ENCODE measurements at places on chromosomes 16 and 17.

DNA sequence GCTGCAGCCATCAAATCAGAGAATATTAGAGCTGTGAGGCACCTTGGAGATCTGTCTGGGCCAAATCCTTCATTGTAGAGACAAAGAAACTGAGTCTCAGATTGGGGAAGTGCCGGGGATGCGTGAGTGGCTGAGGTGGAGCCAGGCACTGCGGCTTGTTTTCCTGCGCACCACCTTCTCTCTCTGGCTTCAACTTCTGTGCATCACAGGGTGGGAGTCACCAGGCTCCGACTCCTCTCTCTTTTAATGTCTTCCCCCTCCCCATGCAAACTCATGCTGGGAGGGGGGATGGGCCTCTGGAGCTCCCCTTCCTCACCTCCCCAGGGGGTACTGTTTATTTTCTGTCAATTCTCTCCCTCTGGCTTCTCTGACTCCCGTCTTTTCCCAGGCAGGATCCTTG lies 8.7 kb upstream of the ETV4 start:
- DNase-seq = no peak

DNA sequence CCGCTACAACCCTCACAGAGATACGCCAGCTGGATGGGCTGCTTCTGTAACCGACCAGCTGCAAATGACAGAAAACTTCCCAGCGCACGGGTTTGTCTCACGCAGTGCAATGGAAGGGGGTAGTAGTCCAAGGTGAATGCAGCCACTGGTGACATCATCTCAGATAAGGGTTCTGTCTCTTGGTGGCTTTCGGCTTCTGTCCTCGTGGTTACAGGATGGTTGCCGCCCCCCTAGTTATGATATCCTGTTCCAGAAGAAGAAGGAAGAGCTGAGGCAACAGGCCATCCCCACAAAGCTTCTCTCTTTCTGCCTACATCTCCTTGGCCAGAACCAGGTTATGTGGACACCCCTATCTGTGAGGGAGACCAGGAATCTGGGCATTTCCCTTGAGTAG lies 40.3 kb upstream of the BAHCC1 start:
- DNase-seq = no peak

- DNase-seq = no peak
Measured at GRCh38 chr17:38636054-38636453, 30.3 kb upstream of the SRCIN1 start.

- no peak for DNase-seq
Measured at GRCh38 chr17:78890498-78890897, 12.5 kb downstream of the CEP295NL start.

DNA sequence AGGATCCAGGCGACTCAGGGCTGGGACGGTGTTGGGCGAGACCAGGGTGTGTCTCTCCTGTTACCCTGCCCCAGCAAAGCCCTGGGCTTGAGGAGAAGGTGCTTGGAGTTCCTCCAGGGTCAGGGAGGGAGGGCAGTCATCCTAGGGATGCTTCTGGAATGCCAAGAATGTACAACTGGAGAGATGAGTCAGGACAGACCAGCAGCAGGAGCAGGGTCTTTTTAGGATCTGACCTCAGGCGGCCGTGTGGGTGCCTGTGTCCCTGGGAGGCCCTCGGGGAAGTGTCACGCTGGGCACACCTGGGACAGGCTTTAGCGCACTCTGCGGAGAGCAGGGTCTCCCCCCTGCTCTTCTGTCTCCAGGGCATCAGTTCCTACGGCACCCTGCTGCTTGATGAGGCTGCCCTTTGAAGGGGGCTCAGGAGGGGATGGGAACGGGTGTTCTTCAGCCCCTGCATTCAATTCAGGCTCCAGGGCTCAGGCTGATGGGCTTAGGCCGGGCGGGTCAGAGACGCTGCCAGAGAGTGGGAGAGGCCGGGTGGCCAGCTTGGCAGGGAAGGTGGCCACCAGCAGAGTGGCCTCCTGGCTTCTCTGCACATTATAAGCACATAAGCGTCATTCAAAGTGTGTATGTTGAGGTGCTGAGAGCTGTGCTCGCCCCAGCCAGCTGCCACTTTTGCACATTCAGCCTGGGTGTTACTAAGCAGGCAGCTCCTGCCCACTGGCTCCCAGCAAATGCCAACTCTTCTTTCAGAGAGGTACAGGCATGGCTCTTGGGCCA lies 8.4 kb upstream of the MTSS2 start:
- DNase-seq = no peak

GRCh38 chr17:83105512-83105911 lies 26.1 kb downstream of the METRNL start:
- no peak for DNase-seq

DNA sequence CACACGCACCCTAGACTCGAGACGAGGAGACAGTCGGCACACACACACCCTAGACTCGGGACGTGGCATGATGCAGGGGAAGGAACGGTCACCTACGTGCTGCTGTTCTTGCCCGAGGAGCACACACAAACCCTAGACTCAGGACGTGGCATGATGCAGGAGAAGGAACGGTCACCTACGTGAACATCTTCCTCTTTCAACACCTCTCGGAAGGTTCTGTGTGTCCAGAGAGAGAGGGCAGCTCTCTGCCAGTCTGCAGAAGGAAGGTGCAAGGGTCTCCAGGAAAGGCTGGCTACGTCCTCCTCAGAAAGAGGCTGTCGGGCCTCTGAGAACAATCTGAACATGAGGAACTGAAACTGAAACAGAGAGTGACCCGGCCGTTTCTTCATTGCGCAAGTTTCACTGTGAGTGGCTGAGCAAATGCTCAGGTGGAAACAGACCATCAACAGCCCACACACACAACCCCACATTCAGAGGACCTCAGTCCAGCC lies 43.4 kb downstream of the ZNF276 start:
- no peak for DNase-seq

GRCh38 chr16:66353055-66353454 lies 13.4 kb upstream of the CDH5 start:
- no peak for DNase-seq

DNA sequence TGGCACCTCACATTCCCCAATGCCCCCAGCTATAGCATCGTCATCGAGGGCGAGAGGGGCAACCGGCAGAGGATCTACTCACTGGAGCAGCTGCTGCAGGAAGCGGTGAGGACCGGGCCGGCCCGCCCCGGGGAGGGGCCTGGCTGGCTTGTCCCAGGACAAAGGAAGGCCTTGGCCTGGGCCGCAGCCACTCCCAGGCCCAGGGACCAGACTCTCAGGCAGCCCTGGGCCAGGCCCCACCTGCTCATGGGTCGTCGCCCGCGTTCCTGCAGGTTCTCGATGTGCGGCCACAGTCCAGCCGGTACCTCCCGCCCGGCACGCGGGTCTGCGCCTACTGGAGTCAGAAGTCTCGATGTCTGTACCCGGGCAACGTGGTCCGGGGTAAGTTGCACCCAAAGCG lies 53.4 kb downstream of the ACTG1 start:
- DNase-seq = no peak

- DNase-seq = no peak
Measured at GRCh38 chr16:65372171-65372570, 250.3 kb upstream of the CDH11 start.

DNA sequence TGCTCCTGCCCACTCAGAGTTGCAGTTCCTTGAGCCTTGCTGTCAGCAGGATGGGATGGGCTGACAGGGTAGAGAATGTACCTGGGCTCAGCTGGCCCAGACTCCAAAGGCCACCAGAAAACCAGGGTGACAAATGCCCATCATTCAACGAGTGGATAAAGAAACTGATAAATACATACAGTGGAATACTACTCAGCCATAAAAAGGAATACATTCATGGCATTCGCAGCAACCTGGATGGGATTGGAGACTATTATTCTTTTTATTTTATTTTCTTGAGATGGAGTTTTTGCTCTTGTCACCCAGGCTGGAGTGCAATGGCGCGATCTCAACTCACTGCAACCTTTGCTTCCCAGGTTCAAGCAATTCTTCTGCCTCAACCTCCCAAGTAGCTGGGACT lies 19.9 kb downstream of the SGSM2 start:
- no peak for DNase-seq

DNA sequence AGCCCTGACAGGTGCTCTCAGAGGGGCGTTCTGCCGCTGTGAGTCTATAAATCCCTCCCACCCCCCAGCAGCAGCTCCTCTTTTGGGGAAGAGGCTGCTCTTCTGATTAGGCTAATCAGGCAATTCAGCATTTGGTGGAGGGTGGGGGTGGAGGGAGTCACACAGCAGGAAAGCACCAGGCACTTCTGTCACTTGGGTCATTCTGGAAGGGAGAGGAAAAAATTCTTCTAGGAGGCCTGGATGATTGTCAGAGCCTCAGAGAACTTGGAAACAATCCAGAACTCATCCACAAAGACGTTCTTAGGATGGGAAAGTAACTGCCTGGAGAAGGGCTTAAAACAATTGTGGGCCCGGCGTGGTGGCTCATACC lies 7.3 kb upstream of the SSTR2 start:
- DNase-seq = no peak

DNA sequence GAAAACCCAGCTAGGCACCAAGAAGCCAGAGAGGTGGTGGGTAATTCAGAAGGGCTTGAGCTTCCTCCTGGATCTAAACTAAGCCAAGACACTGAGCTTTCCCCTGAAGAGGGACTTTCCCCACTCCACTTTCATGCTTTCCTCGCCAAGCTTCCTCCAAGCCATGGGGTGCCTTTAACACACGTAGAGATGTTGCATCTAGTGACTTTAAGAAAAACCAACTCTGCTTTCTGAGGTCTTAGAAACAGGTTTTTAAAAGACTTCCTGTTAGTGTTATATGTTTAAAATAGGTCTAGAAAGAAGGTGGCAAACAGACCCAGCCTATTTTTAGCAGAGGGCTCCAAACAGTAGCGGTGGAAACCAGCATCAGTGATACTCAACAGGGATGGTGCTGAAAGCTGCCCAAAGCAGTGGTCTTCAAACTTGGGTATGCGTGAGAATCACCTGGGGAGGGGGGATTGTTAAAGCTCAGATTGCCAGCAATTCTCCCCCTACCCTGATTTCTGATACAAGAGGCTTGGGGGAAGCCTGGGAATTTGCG lies 585.6 kb downstream of the CDH13 start:
- DNase-seq = no peak

- no peak for DNase-seq
Measured at GRCh38 chr16:89269805-89270665, 52.5 kb downstream of the ZNF778 start.

GRCh38 chr17:42337442-42337841 lies 49.1 kb downstream of the STAT5A start:
- DNase-seq = no peak

GRCh38 chr17:78079253-78079652 lies 49.3 kb downstream of the TMC6 start:
- no peak for DNase-seq

DNA sequence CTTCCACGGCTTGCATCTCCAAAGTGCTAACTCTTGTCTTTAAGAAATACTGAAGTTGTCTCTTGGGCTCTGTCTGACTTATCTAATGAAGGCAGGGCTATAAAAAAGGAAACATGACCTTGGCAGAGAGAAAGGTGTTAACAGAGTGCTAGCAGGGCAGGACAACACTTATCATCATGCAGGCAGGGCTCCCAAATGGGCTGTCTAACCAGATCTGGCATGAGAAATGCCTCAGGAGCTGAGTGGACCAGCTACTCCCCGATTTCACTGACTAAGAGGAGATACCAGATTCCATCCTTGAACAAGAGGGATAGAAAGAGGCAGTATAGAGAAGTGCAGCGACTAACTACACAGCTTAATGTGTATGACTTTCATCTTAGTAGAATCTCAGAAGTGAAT lies 32.6 kb downstream of the PMP22 start:
- no peak for DNase-seq

GRCh38 chr16:58096249-58096648 lies 32.9 kb downstream of the CFAP20 start:
- DNase-seq = no peak

DNA sequence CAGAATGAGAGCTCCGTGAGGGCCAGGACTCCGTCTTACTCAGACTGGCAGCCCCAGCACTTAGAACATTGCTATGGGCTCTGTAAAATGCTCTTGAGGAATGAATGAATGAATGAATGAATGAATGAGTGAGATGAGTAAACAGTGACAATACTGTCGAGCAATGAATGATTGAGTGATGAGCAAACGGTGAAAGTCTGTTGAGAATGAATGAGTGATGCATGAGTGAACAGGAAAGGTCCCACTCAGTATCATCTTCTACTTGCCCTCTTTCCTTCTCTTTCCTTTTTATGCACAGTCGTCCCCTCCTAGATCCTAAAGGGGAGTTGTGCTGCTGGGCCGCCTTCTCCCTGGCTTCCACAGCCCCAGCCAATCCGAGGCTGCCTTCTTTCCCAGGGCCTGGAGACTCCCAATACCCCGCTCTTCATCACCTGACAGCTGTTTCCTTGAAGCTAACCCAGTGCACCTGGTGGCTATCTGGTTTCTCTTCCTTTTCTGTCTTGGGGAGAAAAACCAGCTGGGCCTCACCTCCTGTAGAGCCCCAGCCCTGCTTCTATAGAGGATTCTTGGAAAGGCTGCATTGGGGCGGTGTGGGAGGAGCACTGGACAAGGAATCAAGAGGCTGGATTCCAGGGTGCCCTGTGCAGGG lies 32.7 kb upstream of the CACNG1 start:
- no peak for DNase-seq

DNA sequence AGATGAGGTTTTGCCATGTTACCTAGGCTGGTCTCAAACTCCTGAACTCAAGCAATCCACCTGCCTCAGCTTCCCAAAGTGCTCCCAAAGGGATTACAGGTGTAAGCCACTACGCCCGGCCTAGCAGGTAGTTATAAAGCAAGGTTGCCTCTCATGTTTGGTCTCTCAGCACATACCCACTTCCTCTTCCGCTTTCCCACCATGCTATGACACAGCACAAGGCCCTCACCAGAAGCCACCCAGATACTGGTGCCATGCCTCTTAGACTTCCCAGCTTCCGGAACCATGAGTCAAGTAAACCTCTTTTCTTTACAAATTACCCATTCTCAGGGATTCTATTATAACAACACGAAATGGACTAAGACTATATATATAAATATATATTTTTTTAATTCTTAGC lies 143.6 kb downstream of the COPRS start:
- no peak for DNase-seq

- DNase-seq = no peak
Measured at GRCh38 chr17:79482727-79483521, 127.9 kb downstream of the RBFOX3 start.

- DNase-seq = no peak
Measured at GRCh38 chr16:77868478-77868877, 80.1 kb downstream of the VAT1L start.

- no peak for DNase-seq
Measured at GRCh38 chr16:67701420-67701819, 17.7 kb downstream of the GFOD2 start.

GRCh38 chr16:11673091-11674000 lies 5.1 kb downstream of the SNN start:
- DNase-seq = no peak

GRCh38 chr16:19894586-19894985 lies 9.9 kb upstream of the GPRC5B start:
- no peak for DNase-seq

GRCh38 chr16:12160815-12161550 lies 184.4 kb downstream of the SNX29 start:
- no peak for DNase-seq

GRCh38 chr17:45873728-45874127 lies 20.6 kb upstream of the MAPT start:
- DNase-seq = no peak

Data from GOT3 (cell line).